Activated CD8-positive, alpha-beta memory T cell treated with anti-CD3 and anti-CD28 coated beads for 1 hour (primary cell): ENCODE measurements at places on chromosomes 4 and X.

DNA sequence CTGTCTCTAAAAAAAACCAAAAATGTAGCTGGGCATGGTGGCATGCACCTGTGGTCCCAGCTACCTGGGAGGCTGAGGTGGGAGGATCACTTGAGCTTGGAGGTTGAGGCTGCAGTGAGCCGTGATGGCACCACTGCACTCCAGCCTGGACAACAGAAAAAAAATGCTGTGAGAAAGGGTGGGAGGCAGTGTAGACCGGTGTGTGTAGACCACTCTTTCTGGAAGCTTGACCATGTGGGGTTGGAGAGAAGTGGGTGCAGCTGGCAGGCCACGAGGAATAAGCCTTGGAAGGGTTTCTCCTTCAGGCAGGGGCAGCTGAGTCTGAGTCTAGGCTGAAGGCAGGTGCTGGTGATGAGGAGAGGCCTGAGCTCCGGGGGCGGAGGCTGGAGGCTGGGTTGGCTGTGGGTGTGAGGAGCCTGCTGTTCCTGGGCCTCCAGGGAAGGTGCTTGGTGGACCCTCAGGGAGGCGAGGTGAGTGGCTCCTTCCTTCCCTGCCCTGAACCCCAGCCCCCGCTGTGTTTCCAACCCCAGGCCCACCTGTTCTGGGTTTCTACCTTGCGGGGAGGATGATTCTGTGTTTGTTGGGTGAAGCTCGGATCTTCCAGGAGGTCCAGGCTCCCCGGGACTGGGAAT lies 9.3 kb upstream of the TBC1D14 start:
- DNase-seq: no peak

DNA sequence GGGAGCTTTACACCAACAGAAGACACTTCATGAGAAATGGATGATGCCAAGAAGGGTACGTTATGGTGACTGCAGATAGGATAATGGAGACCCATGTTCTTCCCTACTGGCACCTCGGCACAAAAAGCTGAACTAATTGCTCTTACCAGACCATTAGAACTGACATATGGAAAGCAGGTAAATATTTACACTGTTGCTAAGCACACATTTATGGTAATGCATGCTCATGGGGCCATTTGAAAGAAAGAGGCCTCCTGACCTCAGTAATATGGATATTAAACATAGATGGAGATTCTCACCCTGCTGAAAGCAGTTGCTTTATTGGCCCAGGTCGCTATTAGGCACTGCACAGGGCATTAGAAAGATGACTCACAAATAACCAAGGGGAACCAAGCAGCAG lies 1759.6 kb downstream of the C4orf33 start:
- no peak for DNase-seq

GRCh38 chr4:10032625-10033024 lies 11.3 kb upstream of the SLC2A9 start:
- no peak for DNase-seq

DNA sequence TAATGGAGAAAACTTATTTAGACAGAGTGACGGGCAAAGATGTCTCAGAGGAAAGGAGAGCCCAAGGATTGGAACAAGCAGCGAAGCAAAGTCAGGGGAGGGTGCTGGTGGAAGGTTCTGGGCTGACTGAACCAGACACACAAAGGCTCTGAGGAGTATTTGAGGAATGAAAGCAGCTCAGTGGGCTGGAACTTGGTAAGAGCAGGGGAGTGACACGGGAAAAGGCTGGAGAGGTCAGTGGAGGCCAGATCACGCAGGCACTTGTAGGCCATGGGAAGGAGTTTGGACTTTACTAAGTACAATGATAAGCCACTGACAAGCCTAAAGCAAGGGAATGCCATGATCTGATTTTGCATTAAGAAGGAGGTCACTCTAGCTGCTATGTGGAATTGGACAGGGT lies 71.4 kb downstream of the TSC22D3 start:
- DNase-seq: no peak
